HL-60 (cell line): ENCODE measurements at places on chromosomes 12 and 14.
A peak's percentile ranks its signal among the peaks of the same experiment; 100 is the strongest.

DNA sequence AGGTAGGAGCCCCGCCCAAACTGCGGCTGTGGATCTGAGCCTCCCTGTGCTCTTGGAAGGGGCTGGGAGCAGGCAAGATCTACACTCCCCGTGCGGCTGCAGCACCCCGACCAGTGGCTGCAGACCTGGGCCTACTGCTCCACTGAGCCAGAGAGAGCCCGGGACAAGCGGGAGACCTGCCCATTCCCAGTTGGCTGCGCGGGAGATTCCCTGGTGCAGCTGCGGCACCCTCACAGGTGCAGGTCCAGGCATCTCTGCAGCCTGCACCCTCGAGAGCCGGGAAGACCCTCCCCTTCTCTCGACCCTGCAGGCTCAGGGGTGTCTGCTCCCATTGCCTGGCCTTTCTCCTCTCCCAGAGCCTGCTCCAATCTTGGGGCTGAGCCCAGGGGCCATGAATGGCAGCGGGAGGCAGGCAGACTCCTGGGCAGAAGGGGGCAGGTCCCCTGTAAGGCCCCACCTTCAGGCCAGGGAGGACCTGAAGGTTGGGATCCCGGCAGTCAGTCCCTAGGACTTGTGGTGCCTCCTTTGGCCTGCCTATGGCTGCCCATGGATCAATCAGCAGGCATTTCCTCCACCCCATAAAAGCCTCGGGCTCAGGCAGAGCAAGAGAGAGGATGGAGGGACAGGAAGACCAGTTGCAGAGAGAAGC lies 8.8 kb upstream of the A2M start:
- no peak for DNase-seq

DNA sequence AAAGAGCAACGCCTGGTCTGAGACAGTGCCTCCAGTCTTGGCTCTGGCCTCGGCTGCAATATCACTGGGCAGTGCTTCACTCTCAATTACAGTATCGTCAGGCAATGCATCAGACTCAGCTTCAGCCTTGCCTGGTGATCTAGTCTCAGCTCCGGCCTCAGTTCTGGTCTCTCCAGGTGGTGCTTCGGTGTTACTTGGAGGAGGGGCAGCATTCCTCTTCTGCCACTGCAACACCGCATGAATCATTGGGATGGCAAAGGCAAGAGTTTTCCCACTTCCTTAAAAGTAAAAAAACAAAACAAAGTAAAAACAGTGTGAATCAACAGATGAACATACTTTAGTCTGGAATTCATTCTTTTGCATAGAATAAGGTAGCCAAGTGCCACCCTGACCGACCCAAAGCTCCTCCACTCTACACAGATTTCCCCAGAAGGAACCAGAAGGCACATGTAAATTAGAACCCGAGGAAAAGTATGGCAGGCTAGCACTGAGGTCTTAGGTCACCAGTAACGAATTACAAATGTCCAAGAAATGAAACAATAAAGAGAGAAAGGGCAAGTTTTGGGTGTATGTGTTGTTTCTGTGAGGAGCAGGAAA lies 18.6 kb downstream of the DDX24 start:
- DNase-seq: no peak

DNA sequence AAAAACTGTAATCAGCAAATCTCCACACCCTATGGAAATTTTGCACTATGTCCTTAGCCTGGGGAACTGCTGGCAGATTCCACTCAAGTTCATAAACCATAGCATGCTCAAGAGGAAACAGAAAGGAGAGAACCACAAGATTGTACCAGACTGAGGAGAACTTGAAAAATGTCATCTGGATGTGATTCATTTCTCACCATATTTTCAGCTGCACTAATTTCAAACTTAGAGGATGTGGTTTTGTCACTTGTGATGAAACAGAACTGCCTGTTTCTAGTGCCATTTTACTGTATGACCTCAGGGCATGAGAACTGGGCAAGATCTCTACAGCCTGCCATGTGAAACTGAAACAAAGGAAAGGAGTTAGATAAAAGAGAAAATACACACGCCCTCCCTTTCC lies 1493.1 kb upstream of the FLRT2 start:
- DNase-seq: peak; percentile 54

DNA sequence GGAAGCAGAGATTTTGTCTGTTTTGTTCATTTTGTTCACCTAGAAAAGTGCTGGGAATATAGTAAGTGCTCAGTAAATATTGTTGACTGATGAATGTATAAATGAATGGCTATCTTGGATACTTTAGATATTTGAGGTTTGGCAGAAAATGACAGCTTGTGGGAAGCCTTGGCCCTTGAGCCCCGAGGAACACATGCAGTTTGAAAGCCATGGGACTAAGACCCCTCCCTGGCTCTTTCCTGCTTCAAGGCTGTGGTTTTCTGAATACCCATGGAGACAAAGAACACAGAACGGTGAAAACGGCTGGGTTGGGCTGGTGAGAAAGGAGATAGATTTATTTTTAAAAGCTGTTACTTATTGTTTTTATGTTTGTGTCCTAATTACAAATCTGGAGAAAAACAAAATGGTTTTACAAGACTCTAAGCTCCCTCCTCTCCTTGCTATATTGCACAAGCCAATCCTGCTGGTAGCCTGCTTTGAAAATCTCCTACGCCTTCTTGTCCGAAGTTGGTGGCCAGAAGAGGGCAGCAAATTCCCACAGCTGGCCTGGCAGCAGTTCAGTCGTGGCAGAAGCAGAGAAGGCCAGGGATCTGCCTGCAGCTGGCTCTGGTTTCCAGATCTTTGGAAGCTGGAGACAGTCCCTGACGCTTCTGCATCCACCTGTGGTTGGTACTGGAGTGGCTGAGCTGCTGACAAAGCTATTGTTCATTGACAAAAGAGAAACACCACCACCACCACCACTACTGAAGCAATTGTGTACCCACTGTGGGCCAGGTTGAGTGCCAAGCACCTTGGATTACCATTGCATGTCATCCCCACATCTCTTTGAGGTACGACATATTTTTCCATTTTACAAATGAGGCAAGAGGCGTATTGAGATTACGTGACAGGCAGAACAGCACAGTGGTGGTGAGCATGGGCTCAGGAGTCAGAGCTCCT lies 5.2 kb upstream of the KRT85 start:
- peak; percentile 51 for DNase-seq

- no peak for DNase-seq
These were observed 42.5 kb upstream of the CATSPERB start for GRCh38 chr14:91774140-91775096.

GRCh38 chr12:34186492-34186891 lies 164.2 kb downstream of the ALG10 start:
- DNase-seq: no peak

DNA sequence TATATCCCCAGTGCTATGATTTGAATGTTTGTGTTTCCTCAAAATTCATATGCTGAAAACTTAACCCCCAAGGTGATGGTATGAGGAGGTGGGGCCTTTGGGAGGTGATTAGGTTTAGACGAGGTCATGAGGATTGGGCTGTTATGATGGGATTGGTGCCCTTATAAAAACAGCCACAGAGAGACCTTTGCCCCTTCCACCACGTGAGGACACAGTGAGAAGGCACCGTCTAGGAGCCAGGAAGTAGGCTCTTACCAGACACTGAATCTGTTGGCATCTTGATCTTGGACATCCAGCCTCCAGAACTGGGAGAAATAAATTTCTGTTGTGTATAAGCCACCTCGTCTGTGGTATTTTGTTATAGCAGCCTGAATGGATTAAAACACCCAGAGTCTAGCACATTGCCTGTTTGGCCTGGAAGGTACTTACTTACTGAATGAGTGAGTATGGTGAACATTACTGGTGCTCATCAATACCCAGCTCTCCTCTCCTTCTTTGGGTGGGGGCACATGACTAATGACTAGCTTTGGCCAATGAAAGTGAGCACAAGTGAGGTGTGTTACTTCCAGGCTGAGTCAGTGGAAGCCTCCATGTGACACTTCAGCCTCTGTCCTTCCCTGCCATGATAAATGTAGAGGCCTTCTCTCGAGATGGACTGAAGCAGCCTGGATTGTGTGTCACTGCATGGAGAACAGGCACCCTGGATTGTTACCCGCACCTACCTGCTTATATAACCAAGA lies 72.4 kb upstream of the CHST11 start:
- no peak for DNase-seq

DNA sequence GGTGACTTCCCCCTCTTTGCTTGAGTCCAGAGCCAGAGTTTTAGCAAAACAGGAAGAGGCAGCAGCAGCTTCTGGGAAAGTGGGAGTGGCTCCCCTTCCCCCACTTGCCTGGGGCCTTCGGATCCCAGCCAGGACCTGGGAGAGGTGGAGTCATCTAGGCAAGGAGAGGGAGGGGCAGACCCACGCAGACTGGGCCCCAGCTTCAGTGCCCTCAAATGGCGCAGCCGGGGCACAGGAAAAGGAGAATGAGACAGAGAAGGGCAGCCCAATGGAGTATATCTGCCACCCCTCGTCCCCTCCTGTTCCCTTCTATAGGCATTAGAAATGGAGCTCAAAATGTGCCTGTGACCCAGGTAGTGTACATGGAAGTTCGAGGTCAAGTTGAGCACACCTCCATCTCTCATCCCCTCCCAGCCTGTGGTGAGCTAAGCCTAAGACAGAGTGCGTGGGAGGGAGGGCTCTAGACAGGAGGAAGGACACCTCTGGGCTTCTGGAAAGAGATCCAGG lies 9.3 kb upstream of the HDAC7 start:
- no peak for DNase-seq

DNA sequence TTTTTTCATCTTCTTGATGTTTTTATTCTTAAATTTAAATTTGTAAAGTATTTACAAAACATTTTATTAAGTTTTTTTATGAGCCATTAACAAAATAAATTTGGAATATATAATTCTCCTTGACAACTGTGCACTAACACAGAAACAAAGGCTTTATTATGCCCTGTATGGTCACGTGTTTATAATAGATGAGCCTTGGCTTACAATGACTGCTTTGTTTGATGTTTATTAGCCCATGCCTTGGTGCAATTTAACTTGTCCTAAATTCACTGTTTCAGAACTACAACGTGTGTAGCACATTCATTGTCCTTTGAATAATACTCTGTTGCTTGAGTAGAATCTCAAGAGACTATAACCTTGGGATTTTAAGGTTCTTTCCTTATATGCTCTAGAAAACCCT lies 59.8 kb downstream of the CNTN1 start:
- DNase-seq: no peak

GRCh38 chr12:111838353-111838752 lies 3.7 kb upstream of the MAPKAPK5 start:
- no peak for DNase-seq

- no peak for DNase-seq
These were observed 3.8 kb downstream of the KRT82 start for GRCh38 chr12:52402377-52402776.

GRCh38 chr14:24256960-24257359 lies 6.0 kb downstream of the TGM1 start:
- no peak for DNase-seq

GRCh38 chr12:6280053-6280469 lies 30.4 kb upstream of the PLEKHG6 start:
- no peak for DNase-seq

GRCh38 chr12:24366514-24366913 lies 417.0 kb upstream of the SOX5 start:
- DNase-seq: no peak

- no peak for DNase-seq
These were observed 379.3 kb downstream of the NAV3 start for GRCh38 chr12:78209846-78210505.

DNA sequence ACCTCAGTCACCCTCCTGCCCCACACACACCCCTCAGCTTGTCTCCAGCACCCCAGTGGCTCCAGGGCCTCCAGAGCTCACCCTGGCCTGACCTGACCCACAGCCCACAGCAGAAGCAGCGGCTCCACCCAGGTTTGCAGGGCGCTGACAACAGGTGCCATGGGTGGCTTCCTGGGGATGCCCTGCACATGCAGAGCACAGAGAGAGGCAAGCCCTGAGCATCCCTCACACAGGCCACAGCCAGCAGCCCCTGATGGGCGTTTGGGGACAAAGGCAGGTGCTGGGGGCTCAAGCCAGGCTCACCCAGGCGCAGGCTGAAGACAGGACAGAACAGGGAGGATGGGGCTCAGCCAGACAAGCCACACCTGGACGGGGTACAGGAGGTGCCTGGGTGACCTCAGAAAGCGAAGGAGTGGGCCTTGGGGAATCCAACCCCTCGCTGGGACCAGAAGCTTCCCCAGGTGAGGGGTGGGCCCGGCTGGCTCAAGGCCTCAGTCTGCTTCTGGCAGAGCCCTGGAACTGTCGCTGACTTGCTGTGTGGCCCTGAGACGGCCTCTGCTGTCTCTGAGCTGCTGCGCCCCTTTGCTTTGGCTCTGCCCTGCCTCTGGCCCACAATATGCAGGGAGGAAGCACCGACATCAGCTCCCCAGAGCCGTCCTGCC lies 10.6 kb downstream of the ARL6IP4 start:
- no peak for DNase-seq

DNA sequence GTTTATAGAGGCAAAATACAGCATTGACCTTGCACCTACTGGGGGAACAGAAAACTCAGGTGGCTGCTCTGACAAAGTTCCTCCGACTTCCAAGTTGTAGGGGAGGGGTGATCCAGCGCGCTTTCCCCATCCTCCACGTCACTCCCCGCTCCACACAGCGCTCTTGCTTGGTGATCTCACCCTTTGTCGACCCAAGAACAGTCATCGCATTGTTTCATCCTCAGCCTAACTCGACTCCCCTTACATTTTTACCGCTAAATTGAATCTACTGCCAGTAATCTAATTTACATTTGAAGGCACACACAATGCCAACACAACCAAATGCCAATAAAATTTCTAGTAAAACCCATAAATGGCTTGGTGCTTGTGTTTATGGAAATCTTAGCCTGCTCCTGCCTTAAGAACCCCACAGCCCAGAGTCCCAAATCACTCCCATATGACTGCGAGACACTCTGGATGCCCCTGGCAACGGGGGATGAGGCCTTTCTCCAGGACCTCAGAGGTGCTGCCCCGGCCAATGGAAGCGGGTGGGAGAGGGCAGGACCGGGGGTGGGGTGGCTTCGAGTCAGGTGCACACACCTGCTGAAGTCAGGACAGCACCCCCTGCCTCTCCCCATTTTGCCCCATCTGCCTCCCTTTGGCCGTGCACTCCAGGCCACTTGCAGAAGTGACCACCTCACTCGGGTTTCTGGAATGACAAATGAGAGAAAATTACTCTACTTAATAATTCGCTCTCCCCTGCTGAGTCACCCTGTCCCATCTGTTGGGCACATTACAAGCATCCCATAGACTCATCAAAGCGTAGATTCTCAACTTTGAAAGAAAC lies 98.2 kb upstream of the GSC start:
- no peak for DNase-seq

DNA sequence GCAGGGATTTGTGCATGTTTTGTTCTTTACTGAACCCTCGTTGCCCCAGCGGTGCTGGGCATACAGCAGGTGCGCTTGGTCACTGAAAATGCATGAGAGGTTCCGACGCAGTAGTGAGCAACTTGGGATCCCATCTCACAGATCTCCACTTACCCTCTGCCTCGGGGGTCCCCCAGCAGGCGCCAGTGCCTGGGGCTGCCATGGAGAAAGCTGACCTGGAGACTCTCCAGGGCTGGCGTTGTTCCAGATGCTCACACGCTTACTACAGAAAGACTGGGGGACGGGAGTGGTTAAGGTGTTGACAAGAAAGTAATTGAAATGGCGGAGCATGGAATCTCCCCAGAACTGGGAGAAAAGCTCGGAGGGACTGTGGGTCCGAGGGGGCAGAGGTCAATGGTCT lies 14.2 kb downstream of the GLT1D1 start:
- DNase-seq: no peak

GRCh38 chr12:26623136-26623535 lies 209.9 kb downstream of the ITPR2 start:
- DNase-seq: no peak

- no peak for DNase-seq
These were observed 33.9 kb downstream of the TMEM19 start for GRCh38 chr12:71719647-71720370.
